AML-193 (cell line): ENCODE measurements at places on chromosomes 16 and 17.

GRCh38 chr16:16004314-16004749 is 54.9 kb downstream of the ABCC1 start:
- no peak for DNase-seq

DNA sequence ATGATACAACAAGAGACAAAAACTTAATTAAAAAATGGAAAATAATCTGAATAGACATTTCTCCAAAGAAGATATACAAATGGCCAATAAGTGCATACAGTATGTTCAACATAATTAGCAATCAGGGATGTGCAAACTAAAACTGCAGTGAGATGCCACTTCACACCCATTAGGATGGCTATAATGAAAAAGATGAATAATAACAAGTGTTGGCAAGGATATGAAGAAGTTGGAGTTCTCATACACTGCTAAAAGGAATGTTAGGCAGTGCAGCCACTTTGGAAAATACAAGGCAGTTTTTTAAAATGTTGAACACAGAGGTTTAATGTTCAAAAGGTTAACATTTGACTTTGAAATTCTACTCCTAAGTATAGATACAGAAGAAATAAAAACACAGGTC is 69.8 kb downstream of the PCTP start:
- DNase-seq = no peak

DNA sequence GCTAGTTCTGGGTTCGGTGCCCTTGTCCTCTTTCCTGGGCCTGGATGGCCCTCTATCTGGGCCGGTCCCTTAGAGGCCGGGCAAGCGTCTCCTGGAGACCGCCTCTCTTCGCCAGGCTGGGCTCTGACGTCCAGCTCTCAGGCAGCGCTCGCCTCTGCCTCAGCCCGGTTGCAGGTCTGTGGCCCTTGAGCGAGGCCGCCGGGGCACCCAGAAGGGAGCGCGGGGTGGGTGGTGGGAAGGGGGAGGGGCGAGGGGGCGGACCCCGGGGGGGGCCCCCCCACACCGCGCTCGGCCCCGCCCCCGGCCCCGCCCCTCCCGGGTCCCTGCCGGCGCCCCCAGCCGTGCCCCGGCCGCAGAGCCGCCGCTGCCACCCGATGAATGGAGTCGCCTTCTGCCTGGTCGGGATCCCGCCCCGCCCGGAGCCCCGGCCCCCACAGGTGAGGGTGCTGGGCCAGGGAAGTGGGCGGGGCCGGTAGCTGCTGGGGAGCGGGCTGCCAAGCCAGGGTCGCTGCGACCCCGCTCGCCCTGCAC is at the start of gene ARHGAP23:
TSS of gene ARHGAP23 (plus strand) at position 353 of the 531 bp plus-strand sequence. CDS start at position 375, 22 bp downstream.
- peak; percentile 50 for DNase-seq

DNA sequence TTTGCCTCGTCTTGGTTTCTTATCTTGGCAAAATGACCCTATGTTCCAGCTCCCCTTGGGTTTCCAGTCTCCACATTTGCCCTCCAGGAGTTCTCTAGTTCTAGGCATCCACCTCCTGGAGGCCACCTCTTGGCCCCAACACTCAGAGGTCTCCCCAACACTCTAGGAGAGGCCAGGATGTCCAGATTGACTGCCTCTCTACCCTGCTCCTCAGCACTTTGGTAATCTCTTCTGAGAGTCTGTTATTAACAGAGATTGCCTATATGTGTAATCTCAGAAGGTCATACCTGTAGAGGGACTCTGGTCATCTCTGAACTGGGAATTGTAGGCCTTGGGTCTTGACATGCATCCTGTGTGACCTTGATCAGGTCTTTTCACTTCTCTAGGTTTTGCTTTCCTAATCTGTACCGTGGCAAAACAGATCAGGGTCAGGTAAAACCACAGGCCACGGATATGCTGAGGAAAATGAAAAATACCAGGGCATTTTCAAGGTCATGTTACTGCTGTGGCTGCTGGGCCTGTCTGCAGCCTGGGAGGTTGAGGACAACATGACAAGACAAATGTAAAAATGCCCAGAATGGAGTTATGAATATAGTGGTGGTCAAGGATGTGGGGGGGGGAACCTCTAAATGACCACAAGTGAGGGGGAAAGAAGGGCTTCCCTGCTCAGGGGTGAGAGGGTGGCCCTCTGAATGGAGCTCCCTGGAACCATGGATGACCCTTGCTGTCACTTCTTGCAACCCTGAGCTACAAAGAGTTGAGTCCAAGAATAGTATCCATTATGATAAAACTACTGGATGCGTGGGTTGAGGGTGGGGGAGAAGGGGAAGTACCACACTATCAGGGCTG is 5.0 kb upstream of the CCL4L2 start:
- no peak for DNase-seq

DNA sequence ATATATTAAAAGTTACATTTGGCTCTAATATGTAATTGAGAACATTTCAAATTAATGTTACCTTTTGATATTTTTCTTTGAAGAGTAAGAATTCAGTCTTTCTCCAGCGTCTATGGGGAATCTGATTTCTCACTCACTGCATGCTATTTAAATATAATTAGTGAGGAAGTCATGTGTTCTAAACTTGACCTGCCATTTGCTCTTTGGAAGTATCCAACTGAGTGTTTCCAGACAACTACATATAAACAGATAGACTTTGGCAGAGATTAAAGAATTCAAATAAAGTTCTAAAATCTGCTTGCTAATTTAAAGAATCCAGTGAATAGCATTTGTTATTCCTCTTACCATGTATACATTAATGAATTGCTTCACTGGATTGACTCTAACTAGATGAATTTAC is 23.5 kb downstream of the OMG start:
- no peak for DNase-seq

DNA sequence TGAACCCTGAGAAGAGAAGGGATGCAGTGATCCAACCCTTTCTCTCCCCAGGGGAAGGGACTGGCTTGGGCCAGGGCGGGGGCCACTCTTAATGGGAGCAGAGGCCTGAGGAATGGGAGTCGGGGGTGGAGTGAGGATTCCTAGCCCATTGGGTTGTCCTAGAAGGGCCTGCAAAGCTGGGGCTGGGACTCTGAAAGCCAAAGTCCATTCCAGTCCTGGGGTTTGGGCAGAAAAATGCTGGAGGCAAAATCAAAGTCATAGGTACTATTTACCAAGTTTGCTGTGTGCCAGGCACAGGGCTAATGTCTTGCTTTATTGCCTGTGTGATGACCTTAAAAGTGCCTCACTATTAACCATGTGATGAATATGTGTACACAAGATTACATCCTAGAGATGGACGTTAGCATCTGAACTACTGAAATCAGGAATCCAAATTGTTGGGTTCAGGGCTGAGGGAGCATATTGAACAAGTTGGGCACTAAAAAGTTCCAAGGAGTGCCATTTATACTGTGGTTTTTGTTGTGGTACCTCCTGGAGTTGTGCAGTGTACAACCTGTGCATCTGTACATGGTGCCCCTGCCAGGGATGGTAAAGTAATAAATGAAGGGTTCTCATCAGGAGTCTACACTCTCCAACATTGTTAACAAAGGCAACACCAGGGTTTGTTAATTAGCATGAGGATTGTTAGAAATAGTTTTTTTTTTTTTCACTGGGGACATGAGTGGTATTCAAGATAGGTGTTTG is 84.4 kb upstream of the NKD1 start:
- no peak for DNase-seq

- no peak for DNase-seq
Observed at GRCh38 chr17:32847977-32848376, 28.9 kb downstream of the MYO1D start.

GRCh38 chr17:76151896-76152454 is 10.9 kb upstream of the FOXJ1 start:
- no peak for DNase-seq

GRCh38 chr16:86256995-86257394 is 253.3 kb upstream of the FOXF1 start:
- no peak for DNase-seq

DNA sequence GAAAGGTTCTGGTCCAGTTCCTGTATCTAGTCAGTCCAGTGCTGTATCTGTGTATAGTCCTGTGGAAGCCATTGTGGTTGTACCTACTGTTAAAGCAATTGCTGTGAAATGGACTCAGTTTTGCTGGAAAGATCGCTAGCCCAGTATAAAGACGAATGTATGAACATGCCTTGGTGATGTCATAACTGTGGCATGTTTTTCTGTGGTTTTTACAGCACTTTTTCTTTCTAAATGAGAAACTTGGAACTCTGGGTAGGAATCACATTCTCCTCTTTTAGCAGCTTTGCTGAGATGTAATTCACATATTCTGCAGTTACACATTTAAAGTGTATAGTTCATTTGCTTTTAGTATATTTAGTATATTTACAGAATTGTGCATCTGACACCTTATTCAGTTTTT is 58.1 kb downstream of the MAP2K4 start:
- no peak for DNase-seq

DNA sequence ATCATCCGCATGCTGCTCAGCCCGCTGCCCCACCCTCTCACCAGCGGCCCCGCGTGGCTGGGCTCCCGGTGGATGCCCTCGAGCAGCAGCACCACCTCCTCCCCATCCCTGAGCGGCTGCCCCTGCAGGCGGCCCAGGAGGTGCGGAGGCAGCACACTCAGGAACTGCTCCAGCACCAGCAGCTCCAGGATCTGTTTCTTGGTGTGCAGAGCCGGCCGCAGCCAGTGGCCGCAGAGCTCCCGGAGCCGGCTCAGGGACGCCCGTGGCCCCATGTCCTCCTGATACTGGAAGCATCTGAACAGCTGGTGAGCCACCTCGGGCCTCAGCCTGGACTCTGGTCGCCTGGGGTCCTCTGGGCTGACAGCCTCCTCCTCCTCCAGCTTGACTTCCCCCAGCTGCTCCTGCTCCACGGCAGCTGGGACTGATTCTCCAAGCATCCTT is 6.6 kb downstream of the ZSCAN10 start:
- DNase-seq = no peak

DNA sequence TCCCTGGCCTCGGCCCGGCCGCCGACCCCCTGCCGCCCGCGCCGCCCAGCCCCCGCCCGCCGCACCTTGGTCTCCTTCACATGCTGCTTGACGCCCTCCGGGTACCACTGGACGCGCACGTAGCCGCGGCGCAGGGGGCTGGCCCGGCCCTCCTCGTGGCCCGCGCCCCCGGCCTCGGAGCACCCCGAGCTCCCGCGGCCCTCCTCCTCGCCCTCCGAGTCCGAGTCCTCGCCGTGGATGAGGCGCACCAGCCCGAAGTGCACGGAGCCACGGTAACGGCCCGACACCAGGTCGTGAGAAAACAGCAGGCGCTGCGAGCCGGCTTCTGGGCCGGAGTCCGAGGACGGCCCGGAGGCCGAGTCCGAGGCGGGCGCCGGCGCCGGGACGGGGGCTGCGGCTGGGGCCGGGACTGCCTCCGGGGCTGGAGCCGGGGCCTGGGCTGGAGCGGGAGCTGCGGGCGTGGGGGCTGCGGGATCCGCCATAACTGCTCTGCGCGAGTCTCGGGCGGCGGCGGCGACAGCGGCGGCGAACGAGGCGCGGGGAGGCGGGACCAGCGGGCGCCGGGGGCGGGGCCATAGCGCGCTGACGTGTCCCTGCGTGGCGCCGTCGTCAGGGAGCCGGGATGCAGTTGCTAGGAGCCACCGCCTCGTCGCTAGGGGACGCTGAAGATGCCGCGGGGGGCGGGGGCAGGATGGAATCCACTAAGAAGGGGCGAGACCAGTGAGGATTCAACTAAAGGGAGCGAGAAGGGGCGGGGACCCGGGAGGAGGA is at the start of gene UBE2O:
TSS of gene UBE2O (minus strand) at position 493 of the 771 bp plus-strand sequence. CDS start at position 482, 11 bp downstream.
- DNase-seq = peak; percentile 84

GRCh38 chr17:27403480-27404005 is 52.7 kb upstream of the KSR1 start:
- no peak for DNase-seq

- no peak for DNase-seq
Observed at GRCh38 chr17:4503283-4504025, 4.8 kb downstream of the SPNS2 start.

- peak; percentile 60 for DNase-seq
Observed at GRCh38 chr17:30103921-30104320, 12.7 kb upstream of the NSRP1 start.

DNA sequence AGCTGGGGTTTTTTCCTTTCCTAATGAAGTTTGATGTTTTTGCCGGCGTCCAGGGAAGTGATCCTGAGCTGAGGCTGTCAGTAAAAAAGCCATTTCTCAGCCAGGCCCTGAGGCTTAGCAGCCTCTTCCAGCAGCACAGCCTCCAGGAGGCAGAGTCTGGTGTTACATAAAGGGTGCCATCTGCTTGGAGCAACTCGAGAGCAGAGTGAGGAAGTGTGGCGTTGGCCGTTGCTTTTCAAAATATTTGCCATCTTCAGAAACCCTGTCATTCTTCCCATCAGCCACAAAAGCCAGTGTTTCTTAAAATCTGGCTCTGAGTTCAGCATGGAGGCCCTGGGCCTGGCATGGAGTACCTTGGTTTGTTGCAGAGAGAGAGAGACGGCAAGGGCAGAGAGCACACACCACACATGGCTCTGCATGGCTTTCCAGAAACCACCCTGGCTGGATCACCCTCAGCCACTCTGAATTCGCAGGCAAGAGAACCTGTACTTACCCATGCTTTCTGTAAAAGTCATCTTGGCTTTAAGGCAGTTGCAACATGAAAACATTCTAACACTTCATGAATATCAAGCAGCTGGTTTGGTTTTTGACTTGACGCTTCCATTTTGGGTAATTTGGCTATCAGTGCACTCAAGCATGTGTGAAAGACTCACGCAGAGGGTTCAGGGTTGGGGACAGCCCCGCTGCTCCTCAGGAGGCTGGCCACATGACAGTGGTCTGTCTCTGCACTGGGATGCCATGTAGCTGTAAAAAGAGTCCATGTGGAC is 21.0 kb downstream of the PMM2 start:
- DNase-seq = no peak
